ENCODE measurements at places on chromosomes 6 and 20.

DNA sequence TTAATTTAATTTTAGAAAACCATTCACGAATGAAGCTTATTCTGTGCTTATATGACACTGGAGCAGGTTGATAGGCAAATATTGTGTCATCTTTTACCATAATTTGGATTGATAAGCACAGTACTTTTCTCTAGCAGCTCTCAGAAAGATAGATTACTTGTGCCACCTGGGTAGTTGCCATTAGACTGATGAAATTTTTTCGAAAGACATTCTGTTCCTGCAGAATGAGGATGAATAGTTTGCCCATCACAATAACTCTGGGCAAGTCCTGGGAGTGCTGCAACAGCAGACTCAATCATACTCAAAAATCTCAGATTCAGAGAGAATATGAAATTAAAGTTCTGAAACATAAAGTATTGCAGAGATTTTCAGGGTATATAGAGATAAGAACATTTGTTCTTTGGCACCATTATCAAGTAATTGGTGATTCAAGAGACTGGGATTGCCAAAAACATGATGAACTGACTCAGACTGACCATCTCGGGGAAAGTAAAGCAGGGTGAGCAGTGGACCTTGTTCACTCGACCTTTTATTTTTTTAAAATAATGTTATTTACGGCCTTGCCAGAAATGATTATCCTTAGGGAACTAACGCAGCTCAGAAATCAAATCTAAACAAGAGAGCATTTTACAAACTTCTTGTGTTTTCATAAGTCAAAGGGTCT, 65.8 kb upstream of the PTCHD4 start:
- no peak for DNase-seq

DNA sequence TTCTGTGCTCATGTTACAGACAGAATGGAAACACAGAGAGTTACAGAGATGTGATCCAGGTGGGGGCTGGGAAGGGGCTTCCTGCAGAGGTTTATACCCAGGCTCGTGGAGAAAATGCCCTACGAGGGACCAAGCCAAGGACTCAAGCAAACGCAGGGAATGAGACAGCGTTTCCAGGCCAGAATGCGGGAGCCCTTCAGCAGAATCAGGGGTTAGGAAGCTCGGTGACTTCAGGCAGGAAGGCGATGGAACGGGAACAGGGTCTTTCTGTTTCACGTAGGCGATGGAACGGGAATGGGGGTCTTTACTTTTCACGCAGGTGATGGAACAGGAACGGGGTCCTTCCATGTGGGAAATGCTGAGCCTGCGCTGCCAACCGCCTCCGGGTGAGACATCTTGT, 82.6 kb downstream of the THBS2 start:
- no peak for DNase-seq

DNA sequence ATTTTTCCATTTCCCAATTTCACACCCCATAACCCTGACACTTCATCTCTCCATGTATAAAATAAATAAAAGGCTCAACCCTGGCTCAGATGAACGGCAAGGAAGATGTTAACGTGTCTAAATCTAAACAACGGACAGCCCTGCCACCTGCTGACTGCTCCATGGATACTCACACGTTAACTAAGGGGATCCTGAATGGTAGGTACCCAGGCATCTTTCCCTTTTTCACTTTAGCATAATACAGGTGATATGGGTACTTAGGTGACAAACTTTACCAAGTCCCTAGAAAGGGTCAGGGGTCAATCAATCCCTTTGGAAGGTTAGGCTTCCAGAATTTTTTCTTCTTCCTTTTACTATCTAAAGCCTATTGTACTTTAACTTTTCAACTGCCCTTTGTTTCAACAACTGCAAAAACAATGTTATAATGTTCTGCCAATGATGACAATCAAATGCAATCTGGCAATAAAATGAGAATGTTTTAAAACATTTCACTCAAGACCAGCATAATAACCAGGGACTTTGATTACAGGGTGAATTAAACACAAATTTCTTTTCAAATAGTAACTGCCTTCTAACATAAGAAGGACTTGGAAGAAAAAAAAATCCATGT, 52.4 kb upstream of the IPCEF1 start:
- DNase-seq: no peak

- DNase-seq: no peak
Measured at GRCh38 chr6:84808491-84809061, 44.2 kb upstream of the TBX18 start.

GRCh38 chr20:60313614-60314013, 355.4 kb downstream of the CDH26 start:
- peak; percentile 3 for DNase-seq

- DNase-seq: no peak
Measured at GRCh38 chr6:142841915-142842314, 103.1 kb downstream of the HIVEP2 start.

GRCh38 chr20:39631557-39631956, 669.4 kb downstream of the DHX35 start:
- DNase-seq: no peak

DNA sequence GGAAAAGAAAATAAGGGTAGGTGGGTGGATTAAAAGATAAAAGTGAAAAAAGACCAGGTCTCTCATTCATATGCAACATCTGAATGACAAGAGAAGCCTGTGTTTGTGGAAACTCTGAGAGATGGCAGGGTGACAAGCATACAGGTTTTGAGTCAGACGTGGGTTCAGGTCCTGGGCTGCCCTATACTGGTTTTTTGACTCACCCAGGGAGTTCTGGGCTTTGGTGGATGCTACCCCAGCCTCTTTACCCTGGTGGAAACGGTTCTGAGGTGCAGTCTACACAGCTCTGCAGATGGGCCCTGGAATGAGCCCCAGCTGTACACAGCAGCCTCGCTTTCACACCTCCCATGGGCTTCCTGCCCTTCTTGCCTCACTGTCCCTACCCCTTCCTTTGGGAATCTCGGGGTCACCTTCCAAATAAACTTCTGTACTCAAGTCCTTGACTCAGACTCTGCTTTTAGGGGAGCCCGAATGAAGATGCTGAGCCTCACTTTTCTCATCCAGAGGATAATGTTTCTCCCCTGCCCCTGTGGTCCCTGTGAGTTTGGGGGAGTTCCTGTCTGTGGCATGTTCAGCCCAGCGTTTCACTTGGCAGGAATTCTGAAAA, 77.7 kb upstream of the CLDN20 start:
- DNase-seq: no peak

- DNase-seq: no peak
Measured at GRCh38 chr6:9532621-9533557, 882.0 kb downstream of the TFAP2A start.

GRCh38 chr20:682123-682522, 6.5 kb upstream of the SCRT2 start:
- no peak for DNase-seq

DNA sequence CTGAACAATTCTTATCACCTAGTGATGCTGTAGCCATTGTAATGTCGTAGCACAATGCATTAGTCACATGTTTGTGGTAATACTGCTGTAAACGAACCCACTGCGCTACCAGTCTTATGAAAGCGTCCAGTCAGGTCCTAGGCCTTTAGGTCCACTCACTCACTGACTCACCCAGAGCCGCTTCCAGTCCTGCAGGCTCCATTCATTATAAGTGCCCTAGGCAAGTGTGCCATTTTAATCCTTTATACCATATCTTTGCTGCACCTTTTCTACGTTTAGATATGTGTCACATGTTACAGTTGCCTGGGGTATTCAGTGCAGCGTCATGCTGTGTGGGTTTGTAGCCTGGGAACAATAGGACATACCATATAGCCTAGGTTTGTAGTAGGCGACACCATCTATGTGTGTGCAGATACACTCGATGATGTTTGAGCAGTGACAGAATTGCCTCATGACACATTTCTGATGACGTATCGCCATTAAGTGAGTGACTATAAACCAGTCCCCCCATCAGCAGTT, 15.4 kb downstream of the IGF2R start:
- no peak for DNase-seq

DNA sequence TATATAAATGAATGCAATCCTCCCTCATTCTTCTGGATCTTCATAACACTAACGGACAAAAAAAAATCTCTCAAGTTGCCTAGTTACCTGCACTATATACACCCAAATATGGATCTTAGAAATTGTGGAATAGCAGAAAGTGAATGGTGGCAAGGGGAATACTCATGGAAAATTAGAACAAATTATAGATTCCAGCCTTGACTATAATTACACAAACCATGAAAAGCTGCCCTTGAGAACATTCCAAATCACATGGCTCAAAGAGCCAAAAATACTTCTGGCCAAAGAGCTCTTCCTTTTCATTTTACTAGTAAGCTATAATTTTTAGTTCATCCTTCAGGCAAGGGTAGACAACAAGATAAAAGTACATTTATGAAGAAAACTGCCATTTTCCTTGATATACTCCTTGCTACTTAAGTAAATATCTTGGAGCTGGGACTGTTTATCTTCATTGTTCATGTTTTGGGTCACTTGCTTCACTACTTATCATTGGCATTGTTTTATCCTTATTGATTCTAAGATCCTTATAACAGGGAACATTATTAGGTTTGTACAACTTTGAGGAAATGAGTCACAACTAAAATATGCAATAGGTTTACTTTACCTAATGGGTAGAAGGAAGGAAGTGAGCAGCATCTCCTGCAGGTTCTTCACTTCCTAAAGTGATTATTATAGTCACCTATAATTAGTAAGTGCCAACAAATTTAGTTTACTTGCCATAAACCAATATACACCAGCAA, 6.4 kb upstream of the MTRES1 start:
- DNase-seq: no peak

- DNase-seq: no peak
Measured at GRCh38 chr20:45883100-45883469, 2.1 kb downstream of the ZSWIM1 start.

GRCh38 chr6:125201961-125202729, 48.6 kb downstream of the TPD52L1 start:
- peak; percentile 96 for DNase-seq

- DNase-seq: no peak
Measured at GRCh38 chr6:103042336-103042735, 1648.8 kb downstream of the GRIK2 start.

DNA sequence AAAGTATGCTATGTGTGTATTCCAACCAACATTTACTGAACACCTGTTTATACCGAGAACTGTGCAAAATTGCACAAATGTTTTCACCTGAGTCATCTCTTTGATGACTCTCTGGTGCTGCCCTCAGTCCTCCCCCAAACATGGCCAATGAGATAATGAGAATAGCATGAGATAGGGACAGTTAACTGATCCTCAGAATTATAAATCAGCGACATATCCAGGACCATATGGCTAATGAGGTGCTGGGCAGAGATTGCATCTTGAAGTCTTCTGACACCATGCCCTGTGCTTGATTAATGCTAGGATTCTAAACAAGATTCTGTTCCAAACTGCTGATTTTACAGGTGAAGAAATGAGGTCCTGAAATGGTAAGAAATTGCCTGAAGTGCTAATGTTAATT, 13.0 kb downstream of the CLVS2 start:
- DNase-seq: no peak

DNA sequence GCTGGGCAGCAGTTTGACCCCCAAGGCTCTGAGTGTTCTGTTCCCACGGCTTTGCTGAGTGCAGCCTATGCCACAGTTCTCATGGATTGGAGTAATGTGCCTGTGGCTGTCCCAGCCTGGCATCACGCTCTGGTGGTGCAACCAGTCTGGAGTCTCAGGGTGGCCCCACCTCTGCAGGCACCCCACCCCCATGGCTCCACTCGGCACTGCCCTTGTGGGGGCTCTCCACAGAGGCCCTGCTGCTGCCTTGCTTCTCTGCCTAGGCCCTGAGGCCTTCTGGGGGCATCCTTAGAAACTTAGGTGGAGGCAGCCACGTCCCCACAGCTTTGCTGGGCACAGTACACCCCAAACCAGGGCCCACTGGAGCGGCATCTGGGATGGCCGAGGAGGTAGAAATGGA, 25.4 kb upstream of the B4GALT5 start:
- DNase-seq: no peak

DNA sequence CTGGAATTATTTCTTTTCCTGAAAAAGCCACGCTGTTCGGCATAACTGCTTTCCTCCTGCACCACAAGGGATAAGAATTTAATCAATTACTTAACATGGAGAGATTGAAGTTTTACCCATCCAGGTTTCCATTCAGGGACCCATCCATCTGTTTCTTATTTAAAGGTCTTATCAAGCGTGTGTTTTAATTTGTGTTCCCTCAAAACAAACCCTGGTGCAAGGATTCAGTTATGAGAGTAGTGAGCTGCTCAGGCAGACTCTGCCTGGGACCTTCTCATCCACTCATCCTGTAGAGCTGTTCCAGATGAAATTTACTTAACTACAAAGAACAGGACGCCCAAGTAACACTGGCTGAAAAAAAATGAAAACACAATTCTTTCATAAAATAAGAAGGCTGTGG, 97.8 kb downstream of the BANF2 start:
- no peak for DNase-seq

GRCh38 chr6:90053614-90054013, 159.3 kb downstream of the GJA10 start:
- DNase-seq: no peak

GRCh38 chr6:134701301-134701700, 248.6 kb downstream of the ALDH8A1 start:
- no peak for DNase-seq

DNA sequence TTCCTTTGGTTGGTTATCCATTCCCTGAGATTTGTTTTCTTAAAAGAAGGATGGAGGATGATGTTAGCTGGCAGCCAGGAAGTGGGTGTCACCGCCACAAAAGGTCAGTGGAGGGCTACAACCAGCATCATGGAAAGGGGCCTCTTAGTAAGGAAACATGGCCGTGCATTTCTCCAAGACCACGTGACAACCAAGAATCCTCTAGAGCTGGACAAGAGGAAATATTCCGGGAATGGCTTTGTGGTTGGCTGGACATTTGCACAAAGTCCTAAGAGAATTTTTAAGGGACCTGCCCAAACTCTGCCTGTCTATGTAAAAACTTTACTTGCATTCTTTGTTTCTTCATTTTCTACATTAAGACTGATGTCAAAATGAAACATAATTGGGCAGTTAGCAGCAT, 399.9 kb upstream of the MARCKS start:
- DNase-seq: peak; percentile 24

DNA sequence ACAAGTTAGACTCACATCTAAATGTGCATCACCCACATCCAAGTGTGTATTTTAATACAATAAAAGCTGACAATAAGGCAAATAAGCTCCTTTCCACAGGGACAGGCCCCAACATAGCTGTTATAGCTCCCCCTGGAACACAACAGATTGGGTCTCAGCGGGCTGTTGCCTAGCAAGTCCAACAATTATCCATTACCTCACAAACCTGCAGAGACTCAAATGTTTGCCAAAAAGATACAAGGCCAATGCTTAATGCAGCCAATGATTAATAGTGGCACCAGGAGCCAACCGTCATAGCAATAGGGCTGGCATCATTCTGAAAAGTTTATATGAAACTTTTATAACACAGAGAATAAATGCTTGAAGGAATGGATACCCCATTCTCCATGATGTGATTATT, 35.7 kb downstream of the EPB41L2 start:
- DNase-seq: no peak

GRCh38 chr6:37712508-37712907, 14.8 kb upstream of the MDGA1 start:
- no peak for DNase-seq

DNA sequence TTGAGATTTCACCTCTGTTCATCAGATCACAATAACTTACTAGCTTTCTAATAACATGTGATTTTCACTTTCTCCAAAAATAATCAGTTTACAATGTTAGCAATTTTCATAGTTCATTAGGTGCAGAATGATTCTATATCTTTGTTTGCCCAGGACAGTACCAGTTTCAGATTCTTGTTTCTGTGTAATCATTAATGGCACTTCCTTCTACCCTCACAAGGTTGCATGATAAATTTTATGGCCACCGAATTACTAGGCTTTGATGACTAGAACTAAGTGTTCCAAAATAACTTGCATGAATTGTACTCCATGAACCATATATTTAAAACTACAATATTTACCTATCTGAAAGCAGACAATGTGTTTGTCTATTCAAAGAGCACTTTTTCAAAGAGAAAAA, 442.3 kb downstream of the EPHA7 start:
- DNase-seq: no peak

Measured in umbilical cord (tissue), 2 donors.